ENCODE measurements at places on chromosomes 1 and 21.

DNA sequence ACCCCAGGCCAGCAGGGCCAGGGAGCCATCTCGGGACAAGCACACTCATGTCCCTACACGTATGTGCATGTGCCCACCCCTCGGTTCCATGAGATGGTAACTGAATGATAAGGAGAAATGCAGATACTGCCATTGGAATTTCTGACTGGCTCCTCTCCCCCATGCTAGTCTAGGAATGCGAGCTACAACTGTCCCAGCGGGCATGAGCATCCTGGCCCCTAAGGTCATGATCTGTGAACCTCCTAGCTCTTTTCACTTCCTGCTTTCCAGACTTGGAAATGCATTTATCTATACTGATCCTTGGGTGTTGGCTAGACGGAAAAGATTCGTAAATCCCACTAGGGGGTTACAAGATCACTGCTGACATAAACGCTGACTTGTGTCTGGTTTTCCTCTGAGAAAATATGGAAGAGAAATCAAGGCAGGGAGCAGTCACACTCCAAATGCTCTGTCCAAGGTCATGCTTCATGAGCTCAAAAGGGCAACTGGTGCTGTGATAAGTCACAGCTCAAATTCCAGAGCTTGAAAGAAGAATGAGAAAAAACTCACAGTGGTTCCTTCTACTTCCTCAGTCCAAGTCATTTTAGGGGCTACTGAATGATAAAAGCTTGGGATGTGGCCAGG is 49.8 kb downstream of the SLC45A1 start:
- no peak for DNase-seq

GRCh38 chr21:43767984-43768867 is 7.9 kb downstream of the CSTB start:
- DNase-seq = no peak

DNA sequence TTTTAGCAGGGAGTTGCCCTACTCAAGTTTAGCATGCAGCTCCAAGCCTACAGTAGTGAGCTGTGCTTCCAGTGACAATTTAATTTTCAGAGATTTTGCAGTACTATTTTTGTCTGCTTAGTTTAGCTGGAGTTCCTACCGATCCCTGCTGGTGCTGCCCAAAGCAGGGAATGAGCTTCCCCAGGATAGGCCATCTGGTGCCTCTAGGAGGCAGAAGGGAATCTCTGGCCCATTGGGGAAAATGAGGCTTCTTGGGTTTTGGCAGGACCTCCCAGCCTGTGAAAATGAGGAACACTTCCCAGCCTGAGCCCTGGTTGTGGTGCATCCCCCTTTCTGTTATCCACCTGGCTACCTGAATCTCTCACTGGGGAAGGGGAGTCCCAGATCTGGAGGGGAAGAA is 149.2 kb downstream of the RASAL2 start:
- no peak for DNase-seq

DNA sequence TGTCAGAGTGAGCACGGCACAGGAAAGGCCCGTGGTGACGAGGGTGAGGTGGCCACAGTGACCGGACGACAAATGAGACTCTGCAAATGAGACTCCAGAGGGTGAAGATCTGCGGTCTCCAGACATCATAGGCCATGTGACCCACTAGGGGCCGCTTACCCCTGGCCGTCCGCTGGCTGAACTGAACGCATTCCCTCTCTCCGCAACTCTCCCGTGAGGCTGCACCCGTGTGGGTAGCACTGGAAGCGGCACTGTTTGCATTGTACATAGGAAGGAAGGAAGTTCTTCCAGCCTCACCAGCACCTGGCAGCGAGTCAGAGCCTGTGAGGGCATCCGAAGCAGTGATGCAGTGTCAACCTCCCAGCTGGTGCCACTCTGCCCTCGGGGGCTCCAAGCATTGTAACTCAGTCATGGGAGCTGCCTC is 23.6 kb upstream of the SPSB1 start:
- no peak for DNase-seq

GRCh38 chr1:26538480-26539412 is 9.2 kb downstream of the RPS6KA1 start:
- DNase-seq = no peak

DNA sequence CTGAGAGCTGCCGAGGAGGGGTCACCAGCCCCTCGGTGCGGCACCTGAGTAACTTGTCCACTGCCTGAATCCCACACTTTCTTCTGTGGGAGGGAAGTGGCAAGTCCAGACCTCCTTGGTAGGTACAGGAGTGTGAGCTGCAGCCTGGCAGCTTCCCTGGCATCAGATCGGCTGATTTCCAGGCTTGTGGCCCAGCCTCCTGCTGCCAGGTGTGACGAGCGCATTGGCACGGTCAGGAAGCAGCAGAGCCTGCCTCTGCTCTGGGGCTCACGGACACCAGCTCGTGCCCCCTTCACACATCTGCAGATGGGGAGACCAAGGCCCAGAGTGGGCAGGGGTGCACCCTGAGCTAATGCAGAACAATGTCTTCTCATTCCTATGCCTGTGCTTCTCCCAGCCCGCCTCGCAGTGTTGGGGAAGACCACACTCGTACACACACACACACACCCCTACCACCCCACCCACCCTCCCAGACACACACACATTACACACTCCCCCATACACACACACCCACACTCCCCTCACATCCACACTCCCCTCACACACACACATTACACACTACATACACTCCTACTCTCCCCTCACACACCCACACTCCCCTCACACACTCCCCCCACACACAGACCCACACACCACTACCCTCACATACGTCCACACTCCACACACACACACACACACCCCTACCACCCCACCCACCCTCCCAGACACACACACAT is 33.1 kb upstream of the SELENON start:
- no peak for DNase-seq

- DNase-seq = no peak
Observed at GRCh38 chr1:222441066-222441465, 106.8 kb downstream of the HHIPL2 start.

- DNase-seq = no peak
Observed at GRCh38 chr1:17732475-17732874, 22.7 kb upstream of the ACTL8 start.

- no peak for DNase-seq
Observed at GRCh38 chr21:41562101-41563000, 54.4 kb upstream of the TMPRSS2 start.

- DNase-seq = no peak
Observed at GRCh38 chr1:10662824-10663677, 133.4 kb downstream of the CASZ1 start.

- no peak for DNase-seq
Observed at GRCh38 chr1:95207223-95207935, 26.6 kb upstream of the RWDD3 start.

- DNase-seq = no peak
Observed at GRCh38 chr1:91790392-91790791, 95.6 kb downstream of the TGFBR3 start.

- DNase-seq = no peak
Observed at GRCh38 chr1:65179148-65179547, 31.1 kb downstream of the AK4 start.

DNA sequence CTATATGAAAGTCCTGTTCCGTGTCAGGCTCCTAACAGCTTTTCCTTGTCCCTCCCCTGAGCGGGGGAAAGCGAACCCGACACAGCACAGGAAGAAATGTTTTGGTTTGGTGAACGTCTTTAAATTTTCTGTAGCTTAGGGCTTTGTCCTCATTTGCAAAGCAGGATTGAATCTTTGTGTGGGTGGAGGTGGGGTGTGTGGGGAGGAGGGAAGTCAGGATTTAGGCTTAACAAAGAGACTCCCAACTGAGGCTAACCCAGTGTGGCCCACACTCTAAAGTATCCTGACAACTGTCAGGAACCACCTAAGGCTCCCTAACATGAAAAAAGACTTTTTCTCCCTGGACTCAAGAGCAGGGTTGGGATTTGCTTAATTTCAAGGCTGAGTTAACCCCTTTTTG is 376.2 kb upstream of the C1orf174 start:
- no peak for DNase-seq

DNA sequence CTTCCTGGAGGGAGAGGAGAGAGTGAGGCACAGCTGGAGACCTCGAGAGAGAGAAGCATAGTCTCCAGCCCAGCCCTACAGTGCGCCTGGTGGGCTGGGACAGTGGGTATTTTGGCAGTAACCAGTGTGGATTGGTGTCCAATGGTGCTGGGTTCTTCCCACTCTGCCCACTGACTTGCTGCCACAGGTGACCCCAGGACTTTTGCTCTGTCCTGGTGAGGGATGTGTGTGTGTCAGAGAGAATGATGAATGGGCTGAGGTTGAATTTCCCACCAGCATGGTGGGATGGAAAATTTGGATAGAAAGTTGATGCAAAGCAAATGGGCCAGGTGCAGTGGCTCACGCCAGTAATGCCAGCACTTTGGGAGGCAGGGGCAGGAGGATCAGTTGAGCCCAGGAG is 26.3 kb downstream of the SERINC2 start:
- DNase-seq = no peak
